ENCODE measurements at places on chromosomes 6 and 20.

DNA sequence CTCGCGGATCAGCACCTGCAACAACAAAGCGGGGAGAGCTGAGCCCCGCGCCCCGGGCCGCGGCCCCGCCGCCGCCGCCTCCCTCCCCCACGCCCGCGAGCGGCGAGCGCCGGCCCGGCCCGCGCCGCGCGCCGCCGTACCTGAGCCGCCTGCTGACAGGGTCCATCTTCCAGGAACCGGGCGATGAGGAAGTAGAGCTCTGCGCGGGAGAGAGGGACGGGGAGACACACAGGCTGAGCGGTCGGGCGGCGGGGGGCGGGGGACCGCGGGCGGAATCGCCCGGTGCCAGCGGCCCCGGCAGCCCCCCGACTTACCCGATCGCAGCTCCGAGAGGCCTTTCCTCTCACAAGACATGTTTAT lies 359 bp downstream of the PHIP start:
- no peak for DNase-seq

GRCh38 chr20:23441850-23442313 lies 2.4 kb downstream of the CSTL1 start:
- DNase-seq = peak; percentile 79

DNA sequence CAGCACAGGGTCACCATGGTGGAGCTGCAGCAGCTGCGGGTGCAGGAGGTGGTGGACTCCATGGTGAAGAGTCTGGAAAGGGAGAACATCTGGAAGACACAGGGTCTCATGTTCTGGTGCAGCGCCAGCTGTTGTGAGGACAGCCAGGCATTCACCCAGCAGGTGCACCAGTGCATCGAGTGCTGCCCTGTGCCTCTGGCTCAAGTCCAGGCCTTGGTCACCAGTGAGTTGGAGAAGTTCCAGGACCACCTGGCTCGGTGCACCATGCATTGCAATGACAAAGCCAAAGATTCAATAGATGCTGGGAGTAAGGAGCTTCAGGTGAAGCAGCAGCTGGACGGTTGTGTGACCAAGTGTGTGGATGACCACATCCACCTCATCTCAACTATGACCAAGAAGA lies 22.9 kb upstream of the RIPK1 start:
- DNase-seq = no peak

DNA sequence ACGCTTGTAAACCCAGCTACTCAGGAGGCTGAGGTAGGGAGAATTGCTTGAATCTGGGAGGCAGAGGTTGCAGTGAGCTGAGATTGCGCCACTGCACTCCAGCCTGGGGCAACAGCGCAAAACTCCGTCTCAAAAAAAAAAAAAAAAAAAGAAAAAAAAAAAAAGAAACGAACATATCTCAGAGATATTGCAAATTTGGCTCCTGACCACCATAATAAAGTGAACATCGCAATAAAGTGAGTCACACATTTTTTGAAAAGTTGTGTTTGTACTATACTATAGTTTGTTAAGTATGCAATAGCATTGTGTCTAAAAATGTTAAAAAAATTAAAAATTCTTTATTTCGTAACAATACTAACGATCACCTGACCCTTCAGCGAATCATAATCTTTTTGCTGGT lies 13.3 kb downstream of the RSPH9 start:
- no peak for DNase-seq

DNA sequence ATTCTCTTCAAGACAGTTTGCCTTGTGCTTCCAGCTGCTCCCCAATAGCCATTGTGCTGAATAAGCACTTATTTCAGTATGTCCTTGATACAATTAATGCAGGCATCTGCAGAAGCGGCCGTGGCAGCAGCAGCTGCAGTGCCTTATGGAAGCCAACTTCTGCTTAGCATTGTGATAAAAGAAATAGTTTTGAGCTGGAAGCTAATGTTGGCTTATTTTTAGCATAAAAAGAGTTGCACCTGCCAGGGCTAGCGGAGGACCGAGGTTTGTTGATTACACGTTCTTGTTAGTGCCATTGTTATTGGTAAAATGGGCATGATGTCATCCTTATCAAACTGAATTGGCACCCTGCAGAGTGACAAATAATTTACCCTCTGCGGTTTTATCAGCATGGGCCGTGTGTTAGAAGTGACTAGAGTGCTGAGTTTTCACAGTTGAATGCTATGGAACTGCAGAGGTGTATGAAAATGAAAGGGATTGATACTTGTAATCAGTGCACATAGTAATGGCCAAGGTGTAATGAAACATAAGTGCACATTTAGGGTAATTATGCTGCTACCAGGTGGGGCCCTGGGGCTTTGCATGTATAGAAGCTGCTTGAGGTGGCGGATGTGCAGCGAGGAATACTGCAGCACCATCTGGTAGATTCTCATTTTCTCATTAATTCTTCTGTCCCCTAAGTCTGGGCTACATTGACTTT lies 334.3 kb downstream of the CDKAL1 start:
- DNase-seq = no peak

- DNase-seq = peak; percentile 81
These were observed 69.8 kb upstream of the FAM184A start for GRCh38 chr6:119148098-119148824.

- no peak for DNase-seq
These were observed 5.4 kb downstream of the FBXL4 start for GRCh38 chr6:98942263-98942803.

- DNase-seq = no peak
These were observed 7.2 kb upstream of the CCNC start for GRCh38 chr6:99575544-99576227.

DNA sequence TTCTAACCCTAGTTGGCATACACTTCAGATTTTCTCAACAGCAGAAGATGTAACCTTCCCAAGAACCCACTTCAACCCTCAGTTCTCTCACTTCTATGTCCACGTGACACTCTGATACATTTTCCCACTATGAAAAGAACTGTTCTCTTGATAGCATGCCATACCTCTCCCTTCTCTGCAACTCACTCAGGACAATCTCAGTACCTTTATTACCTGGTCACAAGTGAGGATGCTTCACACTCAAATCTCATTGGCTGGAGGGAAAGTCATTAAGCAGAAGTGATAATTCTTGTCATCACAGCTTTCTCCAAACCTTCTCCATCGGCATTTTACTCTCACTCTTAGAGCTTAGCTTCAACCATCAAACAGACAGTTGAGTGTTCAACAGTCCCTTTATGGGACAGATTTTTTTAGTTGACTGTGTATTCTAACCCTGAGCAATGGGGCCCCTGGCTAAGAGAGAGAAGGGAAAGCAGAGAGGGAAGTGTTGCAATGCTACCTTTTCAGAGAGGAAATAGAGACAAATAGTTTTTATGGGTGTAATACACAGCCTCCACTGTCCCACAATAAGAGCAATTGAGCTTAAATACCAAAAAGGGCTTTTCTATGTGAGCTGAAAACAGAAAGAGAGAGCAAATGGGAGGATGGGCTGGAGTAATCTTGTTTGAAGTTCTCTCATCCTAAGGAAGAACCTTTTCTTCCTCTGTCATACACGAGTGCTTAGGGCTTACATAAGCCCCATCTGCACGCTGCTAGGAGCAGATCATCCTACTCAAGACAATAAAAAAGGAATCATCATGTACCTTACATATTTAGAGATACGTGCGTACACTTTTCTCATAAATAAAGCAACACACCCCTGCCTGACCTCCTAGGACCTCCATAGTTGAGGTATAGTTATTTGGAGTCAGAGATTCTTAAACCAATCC lies 16.0 kb downstream of the HLA-DPA1 start:
- no peak for DNase-seq

- DNase-seq = no peak
These were observed 22.0 kb upstream of the QKI start for GRCh38 chr6:163392533-163392932.

- DNase-seq = no peak
These were observed 20.8 kb downstream of the SYCP2 start for GRCh38 chr20:59912609-59913008.

DNA sequence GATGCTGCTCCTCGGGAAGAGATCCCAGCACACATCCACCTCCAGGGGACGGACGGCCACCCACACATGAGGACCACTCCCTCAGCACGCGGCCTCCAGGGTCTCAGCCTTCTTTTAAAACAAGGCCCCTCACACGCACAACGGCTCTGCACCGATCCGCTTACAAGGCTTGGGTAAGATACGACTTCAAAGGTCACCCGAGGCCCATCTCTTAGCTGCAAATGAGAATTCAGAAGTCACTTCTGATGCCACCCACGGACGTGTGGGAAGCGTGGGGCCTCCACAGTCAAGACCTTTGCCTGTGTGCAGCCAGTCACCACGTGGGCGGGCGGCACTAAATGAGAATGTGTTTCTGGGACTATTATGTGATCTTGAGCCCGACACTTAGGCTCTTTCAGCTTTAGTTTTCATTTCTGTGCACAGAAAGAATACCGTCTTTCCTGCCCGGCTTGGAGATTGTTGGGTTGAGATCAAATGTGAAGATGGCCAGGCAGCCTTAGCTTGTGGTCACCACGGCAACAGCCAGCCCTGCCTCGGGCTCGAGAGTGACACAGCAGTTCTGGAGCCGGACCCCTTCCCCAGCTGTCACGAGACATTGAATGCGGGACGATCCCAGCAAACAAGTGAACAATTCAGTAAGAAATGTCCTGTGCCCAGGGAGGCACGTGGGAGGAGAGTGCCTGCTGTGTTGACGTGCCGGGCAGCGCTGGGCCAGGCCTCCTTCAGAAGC lies 91.6 kb downstream of the RAMACL start:
- DNase-seq = no peak

DNA sequence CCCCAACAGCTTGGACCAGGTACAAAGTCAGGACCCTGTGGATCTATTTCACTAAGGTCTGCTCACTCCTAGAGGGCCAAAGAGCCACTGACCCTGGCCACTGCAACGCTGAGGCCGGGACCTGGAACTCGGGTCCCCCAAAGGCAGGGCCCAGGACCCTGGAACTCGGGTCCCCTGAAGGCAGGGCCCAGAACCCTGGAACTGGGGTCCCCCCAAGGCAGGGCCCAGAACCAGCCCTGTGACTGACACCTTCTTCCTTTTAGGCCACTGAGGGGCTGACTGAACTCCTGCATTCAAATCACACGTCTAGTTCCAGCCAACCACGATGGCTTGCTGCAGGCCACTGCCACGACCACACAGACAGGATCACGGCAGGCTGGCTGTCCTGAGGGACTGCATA lies 9.4 kb downstream of the TCFL5 start:
- no peak for DNase-seq

DNA sequence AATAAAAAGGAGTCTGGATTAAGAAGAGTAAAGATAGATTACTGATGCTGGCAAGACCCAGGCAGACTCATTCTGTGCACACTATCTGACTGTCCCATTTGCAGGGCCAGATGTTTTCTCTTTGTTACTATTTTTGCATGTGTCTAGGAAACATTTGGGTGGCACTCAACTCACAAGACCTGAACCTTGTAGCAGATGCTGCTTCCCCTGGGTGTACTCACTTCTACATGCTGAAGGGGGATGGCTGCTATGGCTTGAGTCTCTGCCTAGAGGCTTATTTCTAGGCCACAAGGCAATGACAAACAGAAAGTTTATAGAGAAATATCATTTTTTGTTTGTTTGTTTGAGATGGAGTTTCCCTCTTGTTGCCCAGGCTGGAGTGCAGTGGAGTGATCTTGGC lies 351.4 kb downstream of the FOXA2 start:
- DNase-seq = peak; percentile 11

DNA sequence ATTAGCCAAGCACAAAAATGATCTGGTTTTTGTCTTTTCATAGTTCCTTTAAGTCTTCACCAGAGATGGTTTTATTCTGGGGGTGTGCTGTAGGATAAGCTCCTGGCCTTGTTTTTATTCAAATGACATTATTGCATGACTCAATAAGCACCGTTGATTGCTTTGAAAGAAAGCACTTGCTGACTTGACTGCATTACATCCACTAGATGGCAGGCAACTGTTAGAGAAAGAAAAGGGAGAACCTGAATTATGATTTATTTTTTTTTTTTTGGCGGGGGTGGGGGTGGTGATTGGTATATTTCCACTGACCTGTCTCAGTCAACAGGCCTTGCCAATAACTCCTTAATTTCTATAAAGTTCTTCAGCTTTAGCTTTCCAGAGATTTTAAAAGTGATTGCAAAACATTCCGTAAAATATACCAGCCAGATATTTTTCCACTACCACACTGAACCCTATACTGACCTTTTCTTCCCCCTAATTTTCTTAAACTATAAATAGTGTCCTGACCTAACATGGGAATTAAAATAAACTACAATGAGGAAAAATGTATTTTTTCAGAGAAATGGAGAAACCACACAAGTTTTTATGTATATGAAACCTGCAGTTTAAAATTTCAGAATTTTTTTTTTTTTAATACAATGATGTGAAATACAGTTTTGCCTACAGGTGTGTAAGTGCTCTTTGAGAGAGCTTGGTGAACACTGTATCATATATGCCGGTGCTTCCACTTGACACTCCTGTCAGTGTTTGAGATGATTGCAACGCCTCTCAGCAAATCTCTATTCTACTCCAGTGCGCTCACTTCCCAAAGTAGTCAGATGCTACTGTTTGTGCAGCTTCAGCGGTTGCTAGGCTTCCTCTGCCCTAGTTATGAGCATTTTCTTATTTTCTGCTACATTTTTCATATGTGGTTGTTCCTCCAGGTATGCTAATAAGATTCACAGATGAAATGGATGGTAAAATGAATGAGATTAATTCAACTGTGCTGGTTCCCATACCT lies 274.3 kb downstream of the CD109 start:
- DNase-seq = peak; percentile 78

DNA sequence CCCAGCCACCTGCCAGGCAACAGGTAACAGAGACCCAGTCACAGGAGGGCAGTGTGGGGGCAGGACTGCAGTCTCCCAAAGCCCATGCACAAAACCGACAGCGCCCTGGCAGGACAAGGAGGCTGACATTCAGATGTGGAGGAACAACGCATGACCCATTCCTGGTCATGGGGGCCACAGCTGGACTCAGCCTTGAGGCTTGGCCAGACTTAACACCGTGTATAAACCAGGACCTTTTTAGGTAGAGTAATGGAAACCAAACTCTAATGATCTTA lies 8.1 kb downstream of the GFRA4 start:
- no peak for DNase-seq

DNA sequence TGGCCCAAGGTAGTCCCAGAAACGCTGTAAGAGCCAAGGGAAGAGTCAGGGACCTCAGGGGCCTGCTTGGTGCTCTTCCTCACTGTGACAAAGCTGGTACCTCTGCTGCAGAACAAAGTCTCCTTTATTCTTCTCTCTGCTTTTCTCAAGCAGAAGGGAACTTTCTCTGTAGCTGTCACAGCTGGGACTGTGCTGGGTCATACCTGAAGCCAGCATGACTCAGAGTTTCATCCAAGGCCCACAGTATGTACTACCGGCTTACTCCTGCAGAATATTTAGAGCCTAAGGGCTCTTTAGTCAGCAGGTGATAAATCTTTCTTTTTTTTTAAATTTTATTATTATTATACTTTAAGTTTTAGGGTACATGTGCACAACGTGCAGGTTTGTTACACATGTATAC lies 183.2 kb downstream of the TINAG start:
- no peak for DNase-seq

- DNase-seq = no peak
These were observed 5.9 kb upstream of the NUP153 start for GRCh38 chr6:17712576-17712975.

- DNase-seq = no peak
These were observed 154.5 kb downstream of the CD83 start for GRCh38 chr6:14271789-14272736.
